ENCODE measurements at places on chromosomes 3 and 15. TPM values are rescaled to one million over a fixed set of nuclear protein-coding genes. Genes with fewer than 3 reads are reported as not detected.

DNA sequence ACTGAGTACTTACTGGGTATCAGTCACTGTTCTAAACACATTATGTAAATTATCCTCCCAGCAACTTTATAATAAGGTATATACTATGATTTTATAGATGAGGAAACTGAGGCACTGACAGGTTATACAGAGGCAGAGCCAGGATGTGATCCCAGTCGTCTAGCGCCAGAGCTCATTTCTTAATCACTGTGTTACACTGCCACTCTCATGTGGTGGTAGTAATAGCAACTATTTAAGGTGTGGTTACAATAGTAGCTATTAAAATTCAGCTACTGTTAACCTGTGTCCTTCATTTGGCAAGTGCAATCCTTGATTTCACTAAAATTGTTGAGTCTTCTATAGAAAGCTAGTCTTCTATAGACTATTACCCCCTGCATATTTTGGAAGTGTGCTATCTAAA is 43.1 kb upstream of the TRPC1 start:
- no peak for DNase-seq

DNA sequence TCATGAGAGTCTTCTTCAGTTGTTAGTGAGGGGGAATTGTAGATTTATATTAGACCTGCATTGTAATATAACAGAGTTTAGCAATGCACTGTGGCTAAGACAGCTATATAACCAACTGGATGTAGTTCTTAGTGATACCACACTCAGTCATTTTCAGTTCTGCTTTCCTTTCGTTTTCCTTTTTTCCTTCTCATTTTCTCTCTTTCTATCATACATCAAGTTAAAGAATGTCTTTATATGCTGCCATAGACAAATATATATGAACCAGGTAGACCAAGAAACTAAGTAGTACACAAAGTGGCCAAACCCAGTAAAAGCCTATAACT is 43.7 kb upstream of the CD47 start:
- DNase-seq: no peak

DNA sequence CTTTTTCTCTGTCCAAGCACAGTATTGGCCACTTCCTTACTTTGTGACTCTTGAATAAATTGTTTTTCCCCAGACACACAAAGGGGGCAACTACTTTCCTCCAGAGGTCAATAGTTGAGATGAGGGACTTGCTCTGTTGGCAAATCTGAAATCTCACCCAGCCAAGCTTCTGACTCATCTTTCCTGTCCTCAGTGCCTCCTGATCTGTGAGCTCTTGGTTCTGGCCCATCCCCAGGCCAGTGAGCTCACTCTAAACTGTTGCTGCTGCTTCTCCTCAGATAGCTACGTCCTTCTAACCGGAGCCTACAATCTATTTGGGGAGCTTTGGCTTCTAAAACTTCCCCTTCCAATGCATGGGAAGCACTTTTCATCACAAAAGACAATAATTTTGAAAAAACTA is 50.0 kb upstream of the NMD3 start:
- DNase-seq: no peak

GRCh38 chr3:98233468-98233867 is 30.6 kb upstream of the OR5H6 start:
- DNase-seq: no peak

DNA sequence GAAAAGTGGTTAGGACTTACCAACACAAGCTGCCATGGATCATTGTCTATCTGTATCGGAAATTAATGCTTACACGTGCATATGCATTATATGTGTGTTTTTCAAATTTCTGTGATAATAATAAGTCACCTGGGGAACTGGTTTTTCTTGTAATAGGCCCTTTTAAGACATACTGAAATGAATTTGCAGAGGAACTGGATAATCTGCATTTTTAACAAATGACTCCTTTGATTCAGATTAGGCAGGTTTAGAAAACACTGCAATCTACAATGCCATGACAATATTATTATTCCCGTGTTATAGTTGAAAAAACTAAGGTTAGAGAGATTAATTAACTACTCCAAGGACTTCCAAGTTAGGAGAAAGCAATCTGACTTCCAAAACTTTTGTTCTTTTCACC is 23.4 kb downstream of the STRIT1 start:
- DNase-seq: no peak

GRCh38 chr3:71859123-71859519 is 74.2 kb upstream of the PROK2 start:
- peak; percentile 49 for DNase-seq

DNA sequence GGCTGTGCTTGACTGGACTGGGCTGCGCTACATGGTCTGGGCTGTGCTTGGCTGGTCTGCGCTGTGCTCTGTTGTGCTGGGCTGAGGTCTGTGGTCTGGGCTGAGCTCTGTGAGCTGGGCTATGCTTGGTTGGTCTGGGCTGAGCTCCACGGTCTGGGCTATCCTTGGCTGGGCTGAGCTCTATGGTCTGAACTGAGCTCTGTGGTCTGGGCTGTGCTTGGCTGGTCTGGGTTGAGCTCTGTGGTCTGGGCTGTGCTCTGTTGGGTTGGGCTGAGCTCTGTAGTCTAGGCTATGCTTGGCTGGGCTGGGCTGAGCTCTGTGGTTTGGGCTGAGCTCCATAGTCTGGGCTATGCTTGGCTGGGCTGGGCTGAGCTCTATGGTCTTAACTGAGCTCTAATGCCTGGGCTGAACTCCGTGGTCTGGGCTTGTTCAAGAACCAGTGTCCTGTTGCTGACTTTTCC is 92.0 kb downstream of the PLXNA1 start:
- no peak for DNase-seq

DNA sequence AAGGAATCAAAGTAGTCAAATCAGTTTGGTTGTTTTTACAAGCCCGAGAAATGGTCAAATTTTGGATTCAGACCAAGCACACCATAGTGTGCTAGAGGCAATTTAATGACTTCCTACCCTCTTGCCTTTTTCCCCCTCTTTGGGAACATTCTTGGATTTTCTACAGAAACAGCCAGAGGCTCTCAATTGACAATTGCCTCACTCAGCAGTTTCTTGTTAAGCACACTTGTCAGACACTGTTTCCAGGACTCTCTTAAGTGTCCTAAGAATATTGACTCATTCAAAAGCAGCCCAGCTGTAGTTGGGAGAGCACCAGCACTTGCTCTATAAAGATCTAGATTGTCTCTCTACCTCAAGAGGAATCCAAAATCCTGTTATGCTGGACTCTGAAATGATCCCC is 1.5 kb upstream of the SLC35G2 start:
- DNase-seq: no peak

GRCh38 chr15:95698230-95698629 is 632.3 kb upstream of the NR2F2 start:
- DNase-seq: no peak

- DNase-seq: no peak
Observed at GRCh38 chr3:123169492-123169929, 32.2 kb upstream of the SEC22A start.

GRCh38 chr3:102195198-102195948 is 239.4 kb upstream of the ZPLD1 start:
- no peak for DNase-seq

DNA sequence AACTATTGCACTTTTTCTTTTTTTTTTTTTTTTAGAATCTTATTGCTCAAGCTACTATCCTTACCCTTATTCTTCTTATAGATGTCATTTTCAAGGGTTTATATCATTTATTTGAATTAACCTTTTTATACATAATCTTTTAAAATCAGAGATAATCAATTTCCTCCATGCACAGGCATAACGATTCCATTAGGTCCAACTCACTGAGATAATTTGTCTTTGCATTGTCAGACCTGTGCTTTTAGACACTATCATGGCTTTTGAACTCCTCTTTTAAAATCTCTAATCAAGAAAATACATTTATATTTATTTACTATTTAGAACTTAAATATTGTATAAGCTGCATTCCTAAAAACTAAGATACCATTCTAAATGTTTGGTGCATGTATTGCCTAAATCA is 1454.9 kb downstream of the ZPLD1 start:
- DNase-seq: no peak

DNA sequence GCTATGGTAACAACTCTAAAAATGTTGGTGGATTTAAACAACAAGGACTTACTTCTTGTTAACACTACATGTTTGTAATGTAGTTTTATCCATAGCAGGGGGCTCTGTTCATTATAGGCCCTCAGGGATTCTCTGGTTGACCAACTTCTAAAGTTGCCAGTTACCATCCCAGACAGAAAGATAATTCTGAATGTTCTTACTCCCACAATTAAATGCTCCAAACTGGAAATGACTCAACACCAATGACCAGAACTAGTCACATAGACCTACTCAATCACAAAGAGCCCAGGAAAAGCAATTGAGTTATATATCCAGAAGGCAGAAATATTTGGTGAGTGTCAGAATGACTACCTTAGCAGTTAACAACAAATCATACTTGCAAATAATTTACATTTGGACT is 199.3 kb upstream of the UMPS start:
- no peak for DNase-seq

The CPLX3 gene
- total RNA-seq: 0.12 TPM

The MELTF gene
- 4.8 TPM for total RNA-seq

The SLC6A1 gene
- not detected for total RNA-seq

The HMG20A gene
- 58.7 TPM for total RNA-seq

The C3orf20 gene
- 0.10 TPM for total RNA-seq

The CLN6 gene
- total RNA-seq: 57.6 TPM

The CFAP44 gene
- 6.9 TPM for total RNA-seq

All from activated CD4-positive, alpha-beta T cell treated with anti-CD3 and anti-CD28 coated beads, Interleukin-2, amount 10 ng/mL, durations not matched to agents 7 days and 5 days (primary cell).